ENCODE measurements at places on chromosomes 13 and 19.

DNA sequence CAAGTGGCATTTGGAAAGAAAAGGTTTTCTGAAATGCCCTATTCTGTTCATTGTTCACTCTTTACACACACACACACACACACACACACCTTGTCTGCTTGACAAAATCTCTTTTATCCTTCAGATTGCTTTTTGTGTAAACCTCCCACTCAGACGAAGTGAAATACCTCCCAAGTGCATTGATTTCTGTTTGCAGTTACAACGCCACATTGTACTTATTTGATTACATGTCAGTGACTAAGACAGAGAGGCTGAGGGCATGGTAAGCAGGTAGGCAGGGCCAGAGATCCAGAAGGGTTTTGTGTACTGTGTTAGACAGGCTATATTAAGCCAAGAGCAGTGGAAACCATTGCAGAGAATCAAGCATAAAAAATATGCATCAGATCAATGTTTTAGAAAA, 561.8 kb downstream of the GPC6 start:
- DNase-seq = no peak

DNA sequence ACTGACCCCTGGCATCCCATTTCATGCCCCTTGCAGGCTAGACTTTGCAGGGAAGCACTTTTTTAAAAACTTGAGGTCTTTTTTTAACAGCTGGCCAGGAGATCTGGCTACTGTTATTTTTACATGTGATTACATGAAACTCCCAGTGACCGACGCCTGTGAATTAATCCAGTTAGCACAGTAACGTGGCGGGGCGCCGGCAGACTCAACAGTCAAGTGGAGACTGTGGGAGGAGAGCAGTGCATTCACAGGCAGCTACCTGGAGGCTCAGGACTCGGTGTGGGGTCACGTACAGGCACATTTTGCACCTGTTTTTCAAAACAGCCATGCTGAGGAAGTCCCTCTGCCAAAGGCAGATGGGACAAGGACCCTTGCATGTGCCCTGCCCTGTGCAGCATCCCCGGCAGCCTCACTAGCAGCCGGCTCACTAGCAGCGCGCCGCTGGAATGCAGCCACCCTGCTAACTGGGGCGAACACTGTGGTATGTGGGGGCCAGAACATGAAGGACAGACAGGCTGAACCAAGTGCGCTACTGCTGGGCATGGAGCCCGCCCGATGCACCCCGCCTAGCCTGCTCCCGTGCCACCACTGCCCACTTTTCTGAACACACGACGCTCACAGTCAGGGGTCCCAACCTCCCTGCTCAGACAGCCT, 18.7 kb downstream of the CAPS start:
- no peak for DNase-seq

DNA sequence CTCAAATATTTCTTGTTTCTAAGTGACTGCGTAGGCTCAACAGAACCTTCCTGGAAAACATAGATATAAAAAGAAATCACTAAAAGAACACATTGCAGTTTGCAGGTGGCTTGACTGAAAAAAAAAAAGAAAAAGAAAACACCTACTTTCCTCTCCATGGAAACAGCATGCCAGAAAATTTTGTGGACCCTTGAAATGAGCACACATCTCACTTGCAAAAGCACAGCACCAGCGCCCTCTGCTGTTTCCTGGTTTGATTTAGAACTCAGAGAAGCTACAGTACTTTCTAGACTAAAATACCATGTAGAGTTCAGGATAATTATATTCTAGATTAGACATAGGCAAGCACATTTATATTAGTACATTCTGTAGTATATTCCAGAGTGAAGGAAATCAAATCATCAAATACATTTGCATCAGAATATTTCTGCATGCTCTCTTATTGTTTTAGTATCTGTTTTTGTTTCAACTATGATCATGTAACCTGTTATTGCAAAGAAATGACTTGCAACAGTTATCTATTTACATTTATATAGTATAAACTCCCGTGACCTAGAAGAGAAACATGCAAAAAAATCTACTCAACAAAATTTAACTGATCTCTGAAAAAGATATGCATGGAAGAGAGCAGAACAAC, 22.3 kb upstream of the XPO4 start:
- peak; percentile 78 for DNase-seq

DNA sequence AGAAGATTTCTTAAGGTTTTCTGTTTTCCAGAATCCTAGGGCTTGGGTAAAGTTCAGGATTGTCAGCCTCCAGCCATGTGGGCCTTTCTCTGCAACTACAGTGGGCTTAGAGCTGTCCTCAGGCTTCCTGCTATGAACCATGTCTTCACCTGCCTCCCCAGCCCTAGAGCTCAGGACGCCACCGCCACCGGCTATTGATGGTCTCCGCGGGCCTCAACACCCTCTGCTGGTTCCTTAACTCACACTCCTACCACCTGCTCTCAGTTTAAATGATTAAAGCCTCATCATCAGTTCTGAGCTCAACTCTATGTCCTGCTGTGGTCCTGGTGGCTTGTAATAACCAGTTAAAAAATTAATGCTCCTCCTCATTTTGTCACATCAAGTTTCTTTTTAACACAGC, 221.0 kb downstream of the EFNB2 start:
- no peak for DNase-seq

DNA sequence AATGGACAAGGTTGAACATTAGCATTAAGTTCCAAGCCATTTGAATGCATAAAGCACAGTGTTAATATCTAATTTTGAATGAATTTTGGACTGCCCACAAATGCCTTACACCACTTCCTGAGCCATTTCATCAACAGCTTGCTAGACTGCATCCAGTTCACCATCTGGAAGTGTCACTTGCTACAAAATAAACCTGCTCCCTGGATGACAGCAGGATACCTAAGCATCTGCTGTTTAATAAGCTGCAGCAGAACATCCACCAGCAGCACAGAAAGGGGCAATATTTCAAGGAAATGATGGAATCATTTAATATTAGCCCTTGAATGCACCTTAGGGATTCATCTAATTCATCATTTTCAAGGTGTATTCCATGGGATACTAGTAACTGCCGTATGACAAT, 76.6 kb upstream of the PCDH9 start:
- DNase-seq = no peak

DNA sequence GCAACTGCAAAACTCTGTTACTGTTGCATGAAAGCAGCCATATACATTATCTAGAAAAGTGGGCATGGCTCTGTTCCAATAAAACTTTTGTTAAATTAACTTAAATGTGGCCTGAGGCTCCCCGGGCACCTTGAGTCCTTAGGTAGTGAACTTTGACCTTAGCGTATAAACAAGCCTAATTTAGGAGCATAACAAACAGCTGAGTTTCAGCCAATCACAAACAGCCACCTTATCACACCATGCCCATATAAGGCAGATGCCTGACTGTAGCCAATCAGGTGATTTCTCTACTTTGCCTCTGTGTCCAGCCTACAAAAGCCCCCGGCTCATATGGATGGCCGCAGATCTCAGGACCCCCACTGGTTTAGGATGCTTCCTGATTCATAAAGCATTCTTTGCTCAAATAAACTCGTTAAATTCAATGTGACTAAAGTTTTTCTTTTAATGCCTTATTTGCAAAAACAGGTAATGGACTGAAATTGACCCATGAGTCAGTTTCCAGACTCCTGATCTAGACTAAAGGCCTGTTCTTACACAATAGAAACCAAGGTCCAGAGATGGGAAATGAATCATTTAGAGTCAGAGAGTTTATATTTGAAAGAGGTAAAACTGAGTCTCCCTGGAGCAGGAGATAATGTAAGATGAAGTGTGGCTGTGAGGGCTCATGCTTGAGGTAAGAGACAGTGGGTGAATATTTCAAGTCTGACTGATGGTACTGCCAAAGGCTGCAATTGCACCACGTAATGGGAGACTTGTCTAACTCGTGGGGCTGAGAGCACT, 130.2 kb downstream of the FGF9 start:
- no peak for DNase-seq

DNA sequence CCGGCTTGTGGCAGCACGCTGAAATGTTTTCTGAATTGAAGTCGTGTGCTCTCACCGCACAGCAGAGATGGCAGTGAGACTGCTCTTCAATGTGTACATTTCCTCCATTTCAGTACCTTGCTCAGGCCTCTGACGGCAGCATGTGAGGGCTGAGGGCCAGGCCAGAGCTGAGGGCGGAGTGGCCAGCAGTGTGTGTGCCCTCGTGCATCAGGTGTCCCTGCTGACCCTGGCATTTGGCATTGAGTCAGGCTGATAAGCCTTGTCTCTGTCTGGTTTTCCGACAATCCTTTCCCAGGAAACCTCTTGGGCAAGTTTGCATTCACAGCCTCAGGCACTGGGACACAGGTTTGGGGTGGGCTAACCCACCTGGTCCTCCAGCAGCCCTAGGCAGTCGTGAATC, 62.3 kb downstream of the EFNB2 start:
- no peak for DNase-seq

GRCh38 chr13:36038785-36039555, 92.2 kb downstream of the DCLK1 start:
- no peak for DNase-seq

- no peak for DNase-seq
These were observed 10.3 kb downstream of the TBCB start for GRCh38 chr19:36125557-36125956.

DNA sequence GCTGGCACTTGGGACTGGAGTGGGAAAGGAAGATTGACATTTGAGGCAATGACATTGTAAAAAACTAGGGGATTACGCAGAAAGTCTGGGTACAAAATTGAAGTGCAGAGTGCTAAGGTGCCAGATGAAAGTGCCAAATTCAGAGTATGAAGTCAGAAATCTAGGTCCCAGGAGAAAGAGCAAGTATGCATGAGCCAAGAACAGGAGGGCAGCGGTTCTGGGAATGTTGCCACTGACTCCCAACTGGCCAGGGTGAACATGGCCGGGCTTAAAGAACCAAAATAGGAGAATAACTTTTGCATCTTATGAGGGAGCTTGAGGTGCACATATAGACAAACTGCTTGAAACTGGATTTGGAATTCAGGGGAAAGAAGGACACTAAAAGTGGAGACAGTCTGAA, 495.8 kb upstream of the KLF12 start:
- DNase-seq = no peak

GRCh38 chr13:40994581-40995230, 24.4 kb downstream of the ELF1 start:
- DNase-seq = no peak

GRCh38 chr19:49758292-49758691, 4.8 kb downstream of the TSKS start:
- no peak for DNase-seq

GRCh38 chr13:100273552-100273951, 184.7 kb downstream of the PCCA start:
- DNase-seq = peak; percentile 59

DNA sequence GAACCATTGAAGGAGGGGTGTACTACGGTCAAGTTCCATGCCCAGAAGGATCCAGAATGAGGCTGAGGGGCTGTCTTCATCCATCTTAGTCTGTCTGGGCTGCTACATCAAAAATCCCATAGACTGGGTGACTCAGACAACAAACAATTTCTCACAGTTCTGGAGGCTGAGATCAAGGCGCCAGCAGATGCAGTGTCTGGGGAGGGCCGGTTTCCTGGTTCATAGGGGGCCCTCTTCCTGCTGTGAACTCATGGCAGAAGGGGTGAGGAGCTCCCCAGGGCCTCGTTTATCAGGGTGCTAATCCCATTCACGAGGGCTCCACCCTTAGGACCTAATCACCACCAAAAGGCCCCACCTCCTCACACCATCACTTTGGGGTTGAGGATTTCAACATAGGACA, 14.7 kb upstream of the KCTD15 start:
- no peak for DNase-seq

DNA sequence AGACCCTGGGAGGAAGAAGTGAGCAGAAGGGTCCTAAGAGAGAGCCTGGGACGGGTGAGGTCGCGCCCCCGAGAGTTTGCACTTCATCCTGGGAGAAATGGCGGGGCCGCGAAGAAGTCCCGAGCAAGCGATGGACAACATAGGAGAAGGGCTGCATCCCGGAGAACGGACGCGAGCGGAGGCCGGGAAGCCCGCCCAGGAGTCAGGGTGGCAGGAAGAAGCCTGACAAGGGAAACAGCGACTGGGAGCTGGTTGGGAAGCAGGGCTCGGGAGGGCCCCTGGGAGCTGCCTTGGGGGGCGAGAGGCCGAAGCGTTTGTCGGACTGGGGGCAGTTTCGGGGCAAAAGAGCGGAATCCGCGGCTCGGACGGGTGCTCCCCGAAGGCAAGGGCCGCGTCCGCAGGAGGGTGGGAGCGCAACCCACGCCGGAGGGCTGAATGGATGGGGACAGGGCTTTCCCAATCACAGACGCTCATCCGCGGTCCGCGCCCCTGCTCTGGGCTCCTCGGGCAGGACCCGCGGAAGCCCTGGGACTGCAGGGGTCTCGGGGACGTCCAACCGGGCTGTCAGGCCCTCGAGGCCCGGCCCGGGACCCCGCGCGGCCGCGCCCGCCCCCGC, 469 bp downstream of the ABHD17A start:
- no peak for DNase-seq

DNA sequence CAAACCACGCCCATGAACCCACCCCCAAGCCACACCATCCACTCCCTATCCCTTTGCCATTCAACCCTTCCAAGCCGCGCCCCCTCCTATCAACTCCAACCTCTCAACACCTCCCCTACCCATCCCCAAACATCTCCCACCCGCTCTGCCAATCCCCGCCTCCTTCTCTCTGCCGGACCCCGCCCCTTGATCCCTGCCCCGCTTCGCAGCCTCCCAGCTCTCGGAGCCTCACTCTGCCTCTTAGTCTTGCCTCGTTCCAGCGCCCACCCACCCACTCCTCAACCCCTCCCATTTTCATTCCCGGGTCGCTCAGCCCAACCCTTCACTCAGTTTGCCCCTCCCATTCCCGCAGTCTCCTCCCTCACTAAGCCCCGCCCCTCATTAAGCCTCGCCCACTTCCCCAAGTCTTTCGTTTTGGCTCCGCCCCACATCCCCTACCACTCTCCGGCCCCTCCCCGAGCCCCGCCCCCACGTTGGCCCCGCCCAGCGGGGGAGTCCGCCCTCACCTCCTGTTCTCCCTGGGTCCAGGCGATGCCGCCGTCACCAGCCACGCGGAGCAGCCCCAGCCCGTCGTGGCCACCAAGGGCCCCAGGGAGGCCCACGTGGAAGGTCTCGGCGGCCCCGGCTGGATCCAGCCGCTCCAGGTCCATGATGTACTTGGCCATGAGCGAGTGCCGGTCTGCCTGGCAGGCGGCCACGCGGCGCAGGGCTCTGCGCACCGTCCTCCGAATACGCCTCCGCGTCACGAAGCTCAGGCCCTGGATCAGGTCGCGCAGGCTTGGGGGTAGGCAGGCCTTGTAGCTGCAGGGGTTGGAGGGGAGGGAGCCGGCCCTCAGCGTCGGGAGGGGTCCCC, 5.7 kb downstream of the JAK3 start:
- no peak for DNase-seq

DNA sequence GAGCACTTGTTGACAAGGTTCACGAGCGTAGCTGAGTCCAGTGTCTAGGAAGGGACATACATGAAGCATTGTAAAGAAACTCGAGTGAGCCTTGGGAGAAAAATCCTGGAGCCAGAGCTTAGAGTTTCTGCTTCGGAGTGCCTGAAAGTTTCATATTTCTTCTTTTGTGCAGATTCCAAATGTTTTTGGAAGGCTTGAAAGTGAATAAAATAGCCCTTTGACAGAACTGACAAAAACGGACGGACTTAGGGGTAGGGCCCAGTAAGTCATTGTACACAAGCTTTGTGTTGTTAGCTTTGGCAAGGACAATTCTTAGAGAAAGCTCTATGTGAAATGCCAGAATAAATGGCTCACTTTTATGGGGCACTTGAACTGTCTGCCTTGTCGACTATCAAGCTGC, 2.8 kb downstream of the RNF113B start:
- no peak for DNase-seq

All from inflammatory macrophage (primary cell).